ENCODE measurements at places on chromosomes 2 and 18.
A peak's percentile ranks its signal among the peaks of the same experiment; 100 is the strongest.

DNA sequence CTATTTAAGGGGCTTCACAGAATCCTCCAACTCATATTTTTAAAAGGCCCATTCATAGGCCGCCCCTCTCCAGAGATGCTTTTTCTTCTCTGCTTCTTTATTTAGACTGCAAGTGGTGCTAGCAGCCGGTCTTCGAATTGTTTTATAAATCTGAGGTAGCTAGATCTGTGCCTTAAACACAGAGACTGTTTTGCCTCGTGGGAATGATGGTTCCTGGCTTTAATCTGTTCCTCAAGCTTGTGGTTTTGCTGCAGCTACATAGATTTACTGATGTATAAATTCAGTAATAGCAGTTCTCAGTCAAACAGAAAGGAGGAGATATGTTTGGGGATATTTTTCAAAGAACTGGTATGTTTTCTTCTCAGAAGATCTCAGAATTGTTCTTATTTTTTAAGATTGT, 45.3 kb downstream of the TNFRSF11A start:
- DNase-seq = no peak

DNA sequence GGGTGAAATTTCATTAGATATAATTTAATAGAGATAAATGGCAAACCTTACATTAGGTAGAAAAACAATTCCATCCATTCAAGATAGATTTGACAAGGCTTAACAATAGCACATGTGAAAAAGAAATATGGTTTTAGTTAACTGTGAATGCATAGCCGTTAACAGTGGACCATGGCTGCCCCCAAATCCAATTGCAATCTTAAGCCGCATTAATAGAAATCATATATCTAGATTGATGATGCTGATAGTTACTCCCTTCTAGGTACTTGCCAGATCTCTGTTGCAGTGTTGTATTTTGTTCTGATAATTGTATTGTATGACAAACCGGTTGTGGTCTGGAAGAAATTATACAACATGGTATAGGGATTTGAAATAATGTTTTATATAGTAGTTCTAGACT, 139.8 kb downstream of the GPD2 start:
- no peak for DNase-seq

- DNase-seq = no peak
These were observed 140.4 kb upstream of the APCDD1 start for GRCh38 chr18:10314066-10314465.

DNA sequence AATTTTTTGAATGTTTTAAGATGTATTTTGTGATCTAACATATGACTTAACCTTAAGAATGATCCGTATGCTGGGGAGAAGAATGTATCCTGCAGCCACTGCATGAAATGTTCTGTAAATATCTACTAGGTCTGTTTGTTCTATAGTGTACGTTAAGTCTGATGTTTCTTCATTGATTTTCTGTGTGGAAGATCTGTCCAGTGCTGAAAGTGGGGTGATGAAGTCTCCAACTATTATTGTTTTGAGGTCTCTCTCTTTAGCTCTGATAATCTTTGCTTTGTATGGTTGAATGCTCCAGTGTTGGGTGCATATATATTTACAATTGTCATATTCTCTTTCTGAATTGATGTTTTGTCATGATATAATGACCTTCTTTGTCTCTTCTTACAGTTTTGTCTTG, 82.5 kb upstream of the LHCGR start:
- no peak for DNase-seq

DNA sequence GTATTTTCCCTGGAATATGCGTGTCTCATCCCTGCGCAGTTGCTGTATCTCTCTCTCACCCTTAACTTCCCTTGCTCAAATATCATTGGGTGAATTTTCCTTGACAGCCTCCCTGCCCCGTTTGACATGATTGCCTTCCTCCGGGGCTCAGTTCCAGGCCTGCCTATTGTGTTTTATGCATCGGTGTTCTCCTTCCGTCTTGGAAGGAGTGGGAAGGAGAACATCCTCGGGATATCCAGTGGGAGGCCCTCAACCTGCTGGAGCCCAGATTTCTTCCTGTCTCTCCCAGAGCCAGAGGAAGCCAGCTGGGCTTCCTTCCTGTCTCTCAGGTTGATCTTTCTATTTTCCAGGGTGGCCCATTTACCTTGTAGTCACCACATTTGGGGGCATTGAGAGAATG, 434.7 kb upstream of the HS6ST1 start:
- DNase-seq = no peak

DNA sequence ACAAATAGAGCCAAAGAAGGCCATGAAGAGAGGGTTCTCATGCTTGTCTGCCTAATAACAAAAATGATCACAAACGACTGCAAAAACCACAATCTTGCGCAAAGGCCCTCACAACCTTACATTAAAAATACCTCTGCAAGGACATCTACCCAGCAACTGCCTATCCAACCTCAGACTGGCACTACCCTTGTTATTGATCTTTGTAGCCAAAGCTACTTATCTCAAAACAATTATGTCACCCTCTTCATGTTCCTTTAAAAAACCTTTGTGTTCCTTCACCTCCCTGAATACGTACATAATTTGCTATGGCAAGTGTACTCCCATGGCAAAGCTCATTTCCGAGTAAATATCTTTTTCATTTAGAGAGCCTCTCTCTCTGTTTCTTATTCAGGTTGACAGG, 44.1 kb downstream of the TMEM163 start:
- no peak for DNase-seq

GRCh38 chr2:148965623-148966437, 72.7 kb upstream of the LYPD6B start:
- DNase-seq = no peak

- no peak for DNase-seq
These were observed 29.0 kb downstream of the PSMD14 start for GRCh38 chr2:161337247-161337646.

- DNase-seq = no peak
These were observed 1.8 kb downstream of the LANCL1 start for GRCh38 chr2:210474776-210475175.

GRCh38 chr2:10400568-10400977, 47.6 kb downstream of the ODC1 start:
- no peak for DNase-seq

GRCh38 chr18:48572402-48573126, 33.7 kb downstream of the CTIF start:
- DNase-seq = no peak

DNA sequence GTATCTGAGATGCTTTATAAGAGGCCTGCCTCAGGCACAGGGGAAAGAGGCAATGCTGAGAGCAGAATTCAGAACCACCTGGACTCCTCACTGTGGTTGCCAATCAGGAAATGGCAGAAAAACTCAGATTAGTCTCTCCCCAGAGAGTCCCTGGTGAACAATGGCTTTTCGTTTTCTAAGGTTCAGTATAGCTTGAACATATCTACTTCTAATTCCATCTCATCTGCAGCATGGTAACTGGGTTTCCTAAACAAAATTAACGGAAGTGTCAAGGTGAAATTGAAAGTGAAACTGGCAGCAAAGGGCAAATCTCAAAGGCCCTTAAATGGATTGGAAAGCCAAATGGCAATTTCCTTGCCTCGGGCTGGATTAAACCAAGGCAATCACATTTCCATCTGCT, 480.2 kb upstream of the ACVR2A start:
- no peak for DNase-seq

DNA sequence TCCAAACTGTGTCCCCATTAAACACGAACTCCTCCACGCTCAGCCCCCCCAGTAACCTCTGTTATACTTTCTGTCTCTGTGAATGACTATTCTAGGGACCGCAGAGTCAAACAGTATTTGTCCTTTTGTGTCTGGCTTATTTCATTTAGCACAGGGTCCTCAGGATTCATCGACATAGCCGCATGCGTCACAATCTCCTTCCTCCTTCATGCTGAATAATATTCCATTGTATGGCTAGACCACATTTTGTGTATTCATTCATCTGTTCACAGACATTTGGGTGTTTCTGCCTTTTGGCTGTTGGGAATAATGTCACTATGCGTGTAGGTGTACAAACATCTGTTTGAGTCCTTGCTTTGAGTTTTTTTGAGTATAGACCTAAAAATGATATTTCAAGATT, 80.9 kb downstream of the SH3RF3 start:
- no peak for DNase-seq

- no peak for DNase-seq
These were observed 60.1 kb upstream of the PAX3 start for GRCh38 chr2:222358876-222359275.

DNA sequence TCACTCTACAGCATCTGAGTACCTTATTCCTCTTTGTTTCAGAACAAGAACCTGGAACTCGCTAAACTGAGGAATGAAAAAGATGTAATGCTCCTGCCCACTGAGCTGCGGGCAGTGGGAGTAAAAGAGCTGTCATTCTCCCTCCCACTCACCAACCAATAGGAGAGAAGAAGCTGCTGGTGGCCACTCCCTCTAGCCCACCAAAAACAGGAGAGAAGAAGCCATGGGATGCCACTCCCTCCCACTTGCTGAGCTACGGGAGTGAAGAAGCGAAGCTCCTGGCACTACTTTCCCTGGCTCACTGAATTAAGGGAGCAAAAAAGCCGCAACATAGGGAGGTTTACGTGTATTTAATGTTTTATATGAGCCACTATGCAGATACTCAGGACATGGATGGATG, 53.7 kb downstream of the RIT2 start:
- DNase-seq = no peak

- DNase-seq = no peak
These were observed 32.8 kb upstream of the LGALSL start for GRCh38 chr2:64421201-64421600.

GRCh38 chr2:69190743-69191404, 177.9 kb downstream of the ANTXR1 start:
- DNase-seq = no peak

GRCh38 chr2:139529080-139529479, 748.9 kb upstream of the NXPH2 start:
- DNase-seq = no peak

- DNase-seq = no peak
These were observed 134.7 kb downstream of the ZNF407 start for GRCh38 chr18:74732380-74732779.

DNA sequence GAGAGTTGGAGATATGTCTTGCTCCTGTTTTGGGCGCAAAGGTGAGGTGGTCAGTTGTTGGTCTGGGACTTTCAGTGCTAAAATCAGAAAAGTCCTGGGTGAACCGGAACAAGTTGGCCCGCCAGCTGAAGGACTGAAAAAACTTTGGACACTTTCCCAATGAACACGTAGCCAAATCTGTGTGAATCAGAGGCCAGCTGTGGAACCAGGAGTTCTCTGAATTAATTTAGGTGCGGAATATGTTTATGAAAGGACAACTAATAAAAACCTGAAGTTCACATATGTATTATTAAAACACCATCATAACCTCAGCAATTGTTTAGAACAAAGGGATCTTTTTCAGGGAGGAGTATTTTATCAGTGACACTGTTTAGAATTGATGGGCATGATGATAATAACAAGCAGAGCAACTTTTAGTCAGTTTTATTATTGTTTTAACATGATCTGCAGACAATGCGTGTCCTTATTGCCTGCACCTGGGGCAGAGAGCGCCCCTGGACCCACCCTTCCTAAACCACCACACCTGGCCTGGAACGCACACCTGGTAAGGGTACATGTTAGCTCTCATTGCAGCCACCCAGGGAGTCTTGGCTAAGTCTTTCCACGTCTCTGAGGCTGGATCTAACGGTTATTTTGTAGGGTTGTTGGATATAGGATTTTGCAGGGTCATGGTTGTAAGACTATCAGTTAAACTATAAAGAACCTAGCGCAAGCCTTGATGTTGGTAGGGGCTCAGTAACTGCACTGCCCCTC, 9.9 kb upstream of the ODC1 start:
- peak; percentile 36 for DNase-seq

- DNase-seq = no peak
These were observed 228.4 kb upstream of the AGAP1 start for GRCh38 chr2:235265348-235265965.

GRCh38 chr2:190637281-190637734, 11.6 kb upstream of the NAB1 start:
- no peak for DNase-seq

DNA sequence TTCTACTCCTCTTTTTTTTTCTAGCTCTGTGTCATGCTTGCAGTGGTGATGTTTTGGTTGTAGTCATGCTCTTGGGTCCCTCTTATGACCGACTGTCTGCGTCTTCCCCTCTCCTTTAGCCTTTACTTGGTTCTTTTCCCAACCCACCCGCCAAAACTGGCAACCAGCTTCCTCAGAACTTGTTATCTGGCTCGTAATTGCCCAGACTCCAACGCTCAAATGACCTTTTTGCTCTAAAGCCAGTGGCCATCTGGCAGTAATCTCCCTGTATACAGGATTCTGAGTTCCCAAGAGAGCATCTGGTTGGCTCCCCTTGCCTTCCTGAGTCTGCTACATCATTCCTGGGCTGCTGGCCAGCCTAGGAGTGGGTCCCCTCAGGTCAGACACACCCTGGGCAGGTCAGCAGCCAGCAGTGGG, 147.2 kb downstream of the MGAT5 start:
- DNase-seq = no peak

GRCh38 chr2:60836491-60836890, 44.9 kb upstream of the REL start:
- DNase-seq = no peak

DNA sequence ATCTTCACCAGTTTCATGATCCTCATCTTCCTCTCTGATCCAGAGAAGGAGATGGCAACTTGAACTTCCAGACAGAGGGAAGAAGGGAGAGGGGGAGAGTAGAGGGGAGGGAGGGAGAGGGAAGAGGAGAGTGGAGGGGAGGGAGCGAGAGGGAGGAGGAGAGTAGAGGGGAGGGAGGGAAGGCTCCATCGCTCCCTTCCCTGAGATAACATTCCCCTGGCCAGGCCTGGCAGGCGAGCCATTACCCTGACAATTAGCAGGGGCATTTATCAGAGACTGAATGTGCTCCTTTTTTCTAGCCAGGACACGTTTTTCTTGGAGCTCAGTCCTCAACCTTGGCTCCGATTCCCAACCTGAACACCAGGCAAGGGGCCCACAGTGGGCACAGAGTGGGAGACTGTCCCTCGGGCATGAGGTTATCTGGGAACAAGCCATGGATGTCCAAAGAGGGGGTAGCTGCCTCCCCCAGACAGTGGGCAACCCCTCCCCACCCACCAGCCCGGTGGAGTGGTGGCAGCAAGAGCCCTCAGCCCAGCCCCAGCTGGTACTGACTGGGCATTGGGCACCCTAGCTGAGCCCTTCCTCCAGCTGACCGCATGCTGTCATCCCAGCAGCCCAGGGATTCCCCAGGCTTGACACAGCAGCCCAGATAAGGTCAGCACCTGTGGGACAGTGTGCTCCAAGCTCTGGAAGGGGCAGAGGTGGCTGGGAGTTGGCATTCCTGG, 81.8 kb downstream of the TNS1 start:
- no peak for DNase-seq

DNA sequence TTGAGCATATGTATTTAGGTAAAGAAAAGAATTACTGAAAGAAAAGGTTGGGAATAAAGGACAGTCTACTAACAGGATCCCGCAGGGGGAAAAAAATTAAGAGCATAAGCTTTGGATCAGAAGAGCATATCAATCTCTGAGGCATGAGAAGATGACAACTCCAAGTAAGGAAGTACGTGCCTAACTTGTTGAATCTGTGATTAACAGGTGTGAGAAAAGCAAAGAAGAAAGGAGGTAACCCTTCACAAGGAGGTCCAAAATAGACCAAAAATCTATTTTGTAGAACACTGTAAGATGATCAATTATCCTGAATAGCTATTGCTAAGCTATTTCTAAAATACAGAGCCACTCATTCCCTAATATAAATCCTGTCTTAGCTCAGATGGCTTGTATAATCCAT, 32.8 kb downstream of the TRIP12 start:
- DNase-seq = no peak

- DNase-seq = no peak
These were observed 80.7 kb upstream of the NABP1 start for GRCh38 chr2:191597186-191597751.
